ENCODE measurements at places on chromosomes 6 and 20. TPM values are rescaled to one million over a fixed set of nuclear protein-coding genes. Genes with fewer than 3 reads are reported as not detected.

Gene CD2AP
- total RNA-seq: 29.7 TPM

Gene DEFB132
- total RNA-seq: not detected

Gene LINC00237
- not detected for total RNA-seq

Gene MED20
- total RNA-seq: 19.8 TPM

Gene OGFRL1
- total RNA-seq: 33.2 TPM

Gene IP6K3
- not detected for total RNA-seq

Gene C20orf204
- total RNA-seq: 0.87 TPM

Gene SLC2A10
- total RNA-seq: 0.30 TPM

Gene BMP2
- 7.1 TPM for total RNA-seq

Gene DNAAF9
- 11.8 TPM for total RNA-seq

Data from NCI-H460 (cell line).